ENCODE measurements at places on chromosomes 12 and 14.

GRCh38 chr12:62306569-62307530, 46.6 kb downstream of the USP15 start:
- DNase-seq = no peak

DNA sequence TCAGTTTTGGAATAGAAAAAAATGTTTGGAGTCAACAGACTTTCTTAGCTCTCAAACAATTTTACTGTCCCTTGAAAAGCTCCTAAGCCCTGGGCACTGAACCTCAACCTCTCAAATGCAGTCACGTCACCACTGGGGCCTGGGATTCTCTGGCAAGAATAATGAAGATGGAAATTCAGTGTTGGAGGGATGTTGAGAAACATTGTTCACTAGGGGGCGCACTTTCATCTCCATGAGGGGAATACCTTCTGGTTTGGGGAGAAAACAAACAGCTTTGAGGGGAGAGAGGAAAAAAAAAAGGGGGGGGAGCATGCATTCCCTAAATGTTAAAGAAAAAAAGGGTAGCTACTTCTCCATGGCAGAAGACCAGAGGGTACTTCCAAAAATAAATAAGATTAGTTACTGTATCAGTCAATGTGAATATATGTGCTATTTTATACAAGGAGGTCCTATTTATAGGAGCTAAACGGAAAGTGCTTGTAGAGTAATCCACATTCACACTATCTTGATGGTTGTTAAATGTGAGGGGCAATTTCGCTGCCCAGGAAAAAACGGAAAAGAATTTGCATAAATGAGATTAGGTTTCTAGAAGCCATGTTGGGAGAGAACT, 5.8 kb upstream of the TBPL2 start:
- peak; percentile 70 for DNase-seq

GRCh38 chr14:55711175-55711811, 131.3 kb downstream of the KTN1 start:
- no peak for DNase-seq

DNA sequence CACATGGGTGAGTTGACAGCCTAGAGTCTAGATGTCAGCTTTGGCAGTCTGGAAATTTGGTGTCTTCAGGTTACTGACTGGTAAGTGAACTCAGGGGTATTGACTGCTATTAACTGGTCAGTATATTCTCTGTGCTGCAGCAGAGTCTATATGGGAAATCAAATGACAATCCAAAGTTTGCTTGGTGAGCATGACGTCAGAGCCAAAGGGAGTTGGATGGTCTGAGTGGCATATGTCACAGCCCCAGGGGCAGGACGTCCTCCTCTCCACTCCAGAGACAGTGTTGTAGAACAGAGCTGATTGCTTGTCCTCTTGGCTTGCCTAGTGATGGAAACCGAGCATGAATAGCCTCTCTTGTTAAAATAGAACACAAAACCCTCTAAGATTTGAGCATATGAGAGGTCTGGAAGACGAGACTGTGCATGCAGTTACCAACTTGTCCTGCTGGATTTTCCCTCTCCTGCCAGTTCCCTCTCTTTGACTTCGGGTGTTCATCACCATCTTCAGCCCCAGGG, 3.3 kb upstream of the TBC1D30 start:
- DNase-seq = no peak

GRCh38 chr14:64232944-64233343, 61.2 kb downstream of the ESR2 start:
- no peak for DNase-seq

DNA sequence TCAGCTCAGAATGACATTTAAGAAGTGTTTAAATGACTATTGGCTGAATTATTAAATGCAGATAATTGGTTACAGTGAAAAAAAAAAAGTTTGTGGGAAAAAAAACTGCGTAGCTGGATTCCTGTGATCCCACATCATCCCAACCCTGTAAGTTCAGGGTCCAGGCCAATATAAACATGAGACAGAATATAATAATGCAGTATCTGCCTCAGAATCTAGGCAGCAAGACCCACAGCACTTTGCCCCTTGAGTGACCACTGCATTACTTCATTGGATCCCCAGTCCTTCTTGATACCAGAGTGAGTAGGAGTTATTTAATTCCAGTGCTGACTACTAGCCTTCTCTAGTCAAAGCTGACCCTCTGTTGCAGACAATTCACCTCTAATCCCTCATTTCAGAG, 272.6 kb downstream of the CCER1 start:
- no peak for DNase-seq

All from right atrium auricular region (tissue), 2 donors.